Motor neuron (in vitro differentiated cells): ENCODE measurements at places on chromosomes 7 and 10.

DNA sequence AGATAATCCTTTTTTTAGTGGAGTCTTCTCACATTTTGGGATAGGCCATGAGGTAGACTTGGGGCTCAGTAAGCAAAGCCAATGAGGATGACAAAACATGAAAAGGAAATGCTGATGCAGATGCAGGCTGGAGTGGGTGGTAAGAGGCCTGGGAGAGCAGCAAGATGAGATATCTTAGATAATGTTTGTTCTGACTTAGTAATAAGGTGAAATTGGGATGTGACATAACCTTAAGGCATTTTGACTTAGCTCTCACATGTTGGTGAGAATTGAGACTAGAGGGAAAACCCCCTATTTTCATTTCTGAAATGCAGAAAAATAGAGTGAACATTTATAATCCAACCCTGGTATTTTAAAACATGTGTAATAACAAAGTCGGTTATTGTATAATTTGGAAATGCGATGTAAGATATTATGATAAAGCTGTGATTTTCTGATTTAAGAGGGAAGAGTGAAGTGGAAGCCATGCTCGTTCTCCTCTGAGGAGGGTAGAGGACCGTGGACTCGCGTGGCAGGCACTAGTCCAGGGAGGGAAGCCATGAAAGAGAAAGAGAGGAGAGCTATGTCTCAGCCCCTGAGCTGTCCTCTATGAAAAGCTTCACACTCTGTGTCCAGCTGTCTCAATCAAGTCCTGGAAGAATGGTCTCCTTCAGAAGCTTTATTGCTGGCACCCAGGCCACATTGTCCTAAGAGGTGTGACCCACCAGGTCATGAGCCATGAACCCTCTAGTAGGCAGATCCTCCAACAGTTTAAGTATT is 57.3 kb downstream of the ST7 start:
- no peak for ATAC-seq

DNA sequence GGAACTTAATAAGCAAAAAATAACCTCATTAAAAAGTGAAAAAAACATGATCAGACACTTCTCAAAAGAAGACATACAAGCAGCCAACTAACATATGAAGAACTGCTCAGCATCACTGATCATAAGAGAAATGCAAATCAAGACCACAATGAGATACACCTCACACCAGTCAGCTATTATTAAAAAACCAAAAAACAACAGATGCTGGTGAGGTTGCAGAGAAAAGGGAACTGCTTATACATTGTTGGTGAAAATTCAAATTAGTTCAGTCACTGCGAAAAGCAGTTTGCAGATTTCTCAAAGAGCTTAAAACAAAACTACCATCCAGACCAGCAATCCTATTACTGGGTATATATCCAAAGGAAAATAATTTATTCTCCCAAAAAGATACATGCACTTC is 513.3 kb downstream of the MDFIC start:
- no peak for ATAC-seq

GRCh38 chr10:73875139-73875475 is 752 bp upstream of the CAMK2G start:
- ATAC-seq = no peak

DNA sequence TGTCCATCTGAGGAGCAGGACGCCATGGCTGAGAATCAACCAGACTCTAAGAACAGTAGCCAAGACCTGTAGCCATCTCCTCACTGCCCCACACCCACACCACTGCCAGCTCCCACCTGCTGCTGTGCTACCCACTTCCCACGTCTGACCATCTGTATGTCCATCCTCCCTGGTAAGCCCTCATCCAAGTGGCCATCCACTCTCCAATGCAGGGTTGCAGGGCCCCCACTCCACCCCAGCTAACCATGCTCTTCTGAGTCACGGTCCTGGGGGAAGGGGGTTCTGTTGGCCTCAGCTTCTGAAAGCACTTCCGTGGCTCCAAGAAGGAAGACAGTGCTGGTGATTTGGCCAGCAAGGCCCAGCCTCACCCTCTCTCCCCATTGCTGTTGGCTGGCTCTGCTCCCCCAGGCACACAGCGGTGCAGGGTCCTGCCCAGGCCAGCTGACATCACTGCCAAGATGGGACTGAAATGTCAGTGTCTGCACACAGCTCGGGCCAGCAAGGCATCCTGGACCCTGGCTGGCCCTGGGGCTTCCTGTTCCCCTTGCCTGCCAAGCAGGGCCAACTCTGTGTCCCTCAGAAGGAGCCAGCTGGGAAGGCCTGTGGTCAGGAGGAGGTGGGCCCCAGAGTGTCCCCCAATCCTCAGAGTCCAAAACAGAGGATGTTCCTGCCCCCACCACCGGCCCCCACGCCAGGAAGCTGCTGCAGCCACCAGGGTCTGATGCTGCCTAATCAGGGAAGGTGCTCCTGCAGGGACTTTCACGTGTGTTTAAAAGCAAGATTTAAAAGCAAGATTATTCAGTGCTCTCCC is 17.5 kb downstream of the RASGEF1A start:
- ATAC-seq = no peak

GRCh38 chr10:95234951-95235350 is 40.9 kb downstream of the ACSM6 start:
- ATAC-seq = no peak

GRCh38 chr10:126670895-126671261 is 385 bp upstream of the C10orf90 start:
- peak; percentile 64 for ATAC-seq

DNA sequence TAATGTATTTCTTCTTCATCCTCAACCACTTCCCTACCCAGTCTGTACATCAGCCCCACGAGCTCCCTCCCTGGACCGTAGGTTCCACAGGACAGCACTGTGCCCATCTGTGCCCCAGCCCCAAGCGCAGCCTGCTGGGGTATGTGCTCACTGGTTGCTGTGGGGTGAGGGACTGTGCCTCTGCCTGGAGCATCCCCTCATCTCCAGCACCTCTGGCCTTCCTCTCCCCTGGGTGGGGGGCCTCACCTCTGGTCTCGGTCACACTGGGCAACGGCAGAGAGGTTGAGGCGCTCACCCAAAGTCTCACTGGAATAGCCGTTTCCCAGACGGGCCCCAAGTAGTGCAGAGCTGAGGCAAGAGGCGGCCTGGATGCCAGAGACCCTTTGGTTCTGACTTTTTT is 1.5 kb upstream of the PRKAR1B start:
- ATAC-seq = no peak

DNA sequence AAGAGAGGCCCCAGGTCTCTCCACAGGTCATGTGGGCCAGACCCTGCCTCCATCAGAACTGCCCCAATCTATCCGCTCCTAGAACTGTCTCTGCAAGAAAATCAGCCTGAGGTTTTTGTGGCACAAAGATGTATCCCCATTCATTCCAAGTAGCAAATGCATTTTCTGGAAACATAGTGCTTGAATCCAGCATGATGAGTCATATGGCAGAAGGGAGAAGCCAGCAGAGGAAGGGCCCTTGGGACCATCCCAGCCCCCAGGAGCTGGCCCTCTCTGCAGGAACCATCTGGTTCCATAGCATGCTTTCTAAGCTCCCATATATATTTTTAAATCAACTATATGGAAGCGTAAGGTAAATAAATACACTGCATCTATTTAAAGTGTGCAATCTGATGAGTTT is 563.2 kb downstream of the GALNT17 start:
- ATAC-seq = no peak
